ENCODE measurements at places on chromosomes 4 and X.

DNA sequence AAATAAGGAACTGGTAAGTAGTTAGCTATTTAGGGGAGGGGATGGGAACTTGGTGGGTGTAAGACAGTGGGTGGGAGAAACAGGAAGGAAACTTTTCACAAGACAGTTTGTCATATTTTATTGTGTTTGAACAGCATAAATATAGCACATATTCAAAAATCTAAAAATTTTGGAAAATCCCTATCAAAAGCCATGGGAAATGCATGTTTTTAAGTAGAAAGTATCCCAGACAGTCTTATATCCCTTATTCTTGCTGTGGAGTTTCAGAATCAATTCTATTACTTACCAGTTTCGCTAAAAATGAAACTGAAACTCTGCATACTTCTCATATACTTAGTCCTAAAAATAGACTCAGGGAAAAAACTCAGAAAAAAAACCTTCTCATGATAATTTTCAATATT lies 22.3 kb upstream of the RASGEF1B start:
- DNase-seq, result no peak

DNA sequence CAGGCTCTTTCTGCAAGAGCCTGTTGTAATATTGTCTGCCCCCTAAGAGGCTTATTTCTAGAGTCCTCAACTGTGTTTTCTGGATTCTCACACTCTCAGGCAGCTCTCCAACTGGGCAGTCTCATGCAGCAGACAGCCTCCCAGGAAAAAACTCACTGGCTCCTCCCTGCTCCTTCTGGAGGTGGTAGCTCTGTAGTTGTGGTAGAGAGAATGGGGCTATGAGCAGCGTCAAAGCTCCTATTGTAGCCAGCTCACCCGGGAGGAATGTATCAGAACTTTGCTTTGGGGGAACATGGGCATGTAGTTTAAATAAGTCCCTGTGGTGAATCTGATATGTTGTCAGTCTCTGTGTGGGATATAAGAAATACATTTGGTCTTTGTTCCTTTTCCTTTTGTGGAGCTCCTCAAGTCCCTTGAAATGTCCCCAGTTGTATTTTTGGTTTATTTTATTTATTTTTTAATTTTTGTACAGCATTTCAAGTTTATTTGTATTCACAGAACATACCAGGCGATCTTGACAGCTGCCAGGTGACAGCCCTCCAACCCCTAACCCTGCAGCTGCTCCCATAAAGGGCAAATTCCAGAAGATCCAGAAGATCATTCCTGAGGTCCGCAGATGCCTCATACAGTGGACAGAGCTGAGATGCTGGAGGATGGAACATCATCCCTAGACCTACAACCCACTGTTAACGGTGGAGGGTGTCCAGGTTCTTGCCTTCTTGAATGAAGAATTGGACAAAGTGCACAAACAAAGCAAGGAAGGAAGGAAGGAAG lies 45.7 kb downstream of the TRIM61 start:
- DNase-seq, result no peak

DNA sequence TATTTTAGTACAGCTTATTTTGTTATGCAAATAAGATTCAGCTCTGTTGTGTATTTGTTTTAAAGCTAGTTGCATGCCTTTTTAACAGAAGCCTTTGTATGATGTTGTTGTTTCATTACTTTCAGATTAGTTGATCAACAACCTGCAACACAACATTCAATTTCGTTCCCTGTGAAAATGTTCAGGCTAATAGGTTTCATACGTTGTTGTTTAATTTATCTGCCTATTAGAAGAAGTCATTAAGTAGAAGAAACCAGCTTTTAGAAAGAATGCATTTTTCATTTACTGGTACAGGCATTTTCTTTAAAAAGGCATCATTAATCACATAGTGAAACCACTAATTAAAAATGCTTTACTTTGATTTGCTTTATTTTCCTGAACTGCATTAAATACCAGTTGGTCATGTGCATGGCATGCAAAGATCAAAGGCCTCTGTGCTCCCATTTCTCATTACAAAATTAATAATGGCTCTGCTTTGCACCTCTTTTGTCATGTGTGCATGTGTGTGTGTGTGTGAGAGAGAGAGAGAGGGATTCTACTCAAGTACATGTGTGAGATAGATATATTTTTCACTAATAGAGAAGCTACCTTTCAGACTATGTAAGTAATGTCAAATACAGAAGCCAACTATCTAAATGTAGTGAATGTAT lies 29.2 kb upstream of the CTSO start:
- no peak for DNase-seq

DNA sequence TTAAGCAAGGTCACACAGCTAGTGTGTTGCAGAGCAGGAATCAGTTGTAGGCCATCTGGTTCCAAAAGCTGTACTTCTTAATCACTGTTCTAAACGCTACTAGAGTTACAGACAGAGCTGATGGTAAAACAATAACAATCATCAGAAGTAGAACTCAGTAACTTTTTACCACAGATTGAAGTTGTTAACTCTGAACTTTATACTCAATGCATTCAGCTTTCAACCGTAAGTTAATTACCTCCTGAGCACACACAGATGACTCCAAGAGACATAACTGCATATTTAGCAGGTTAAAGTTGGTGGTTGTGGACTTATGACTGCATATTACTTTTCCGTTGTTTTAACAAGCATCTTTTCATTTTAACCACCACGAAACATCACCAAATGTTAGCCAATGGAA lies 127.3 kb downstream of the PRSS12 start:
- DNase-seq, result no peak

GRCh38 chr4:145819853-145820181 lies 118.8 kb downstream of the ZNF827 start:
- DNase-seq, result no peak

DNA sequence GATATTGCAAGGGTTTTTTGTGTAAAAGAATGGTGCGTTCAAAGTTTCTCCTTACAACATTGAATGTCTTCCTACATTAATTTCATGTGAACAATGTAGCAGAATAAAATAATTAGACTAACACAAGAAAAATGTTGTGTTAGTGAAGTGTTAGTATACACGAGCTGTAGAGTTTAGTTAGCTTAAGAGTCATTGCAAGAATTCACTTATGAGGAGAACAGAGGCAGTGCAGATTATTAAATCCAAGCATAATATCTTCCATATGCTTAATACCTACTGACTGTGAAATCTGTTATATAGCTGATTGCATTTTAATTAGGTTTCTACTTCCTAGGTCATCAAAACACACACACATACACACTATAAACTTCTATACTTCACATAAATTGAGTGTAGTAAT lies 959.0 kb downstream of the FAT4 start:
- DNase-seq, result no peak

DNA sequence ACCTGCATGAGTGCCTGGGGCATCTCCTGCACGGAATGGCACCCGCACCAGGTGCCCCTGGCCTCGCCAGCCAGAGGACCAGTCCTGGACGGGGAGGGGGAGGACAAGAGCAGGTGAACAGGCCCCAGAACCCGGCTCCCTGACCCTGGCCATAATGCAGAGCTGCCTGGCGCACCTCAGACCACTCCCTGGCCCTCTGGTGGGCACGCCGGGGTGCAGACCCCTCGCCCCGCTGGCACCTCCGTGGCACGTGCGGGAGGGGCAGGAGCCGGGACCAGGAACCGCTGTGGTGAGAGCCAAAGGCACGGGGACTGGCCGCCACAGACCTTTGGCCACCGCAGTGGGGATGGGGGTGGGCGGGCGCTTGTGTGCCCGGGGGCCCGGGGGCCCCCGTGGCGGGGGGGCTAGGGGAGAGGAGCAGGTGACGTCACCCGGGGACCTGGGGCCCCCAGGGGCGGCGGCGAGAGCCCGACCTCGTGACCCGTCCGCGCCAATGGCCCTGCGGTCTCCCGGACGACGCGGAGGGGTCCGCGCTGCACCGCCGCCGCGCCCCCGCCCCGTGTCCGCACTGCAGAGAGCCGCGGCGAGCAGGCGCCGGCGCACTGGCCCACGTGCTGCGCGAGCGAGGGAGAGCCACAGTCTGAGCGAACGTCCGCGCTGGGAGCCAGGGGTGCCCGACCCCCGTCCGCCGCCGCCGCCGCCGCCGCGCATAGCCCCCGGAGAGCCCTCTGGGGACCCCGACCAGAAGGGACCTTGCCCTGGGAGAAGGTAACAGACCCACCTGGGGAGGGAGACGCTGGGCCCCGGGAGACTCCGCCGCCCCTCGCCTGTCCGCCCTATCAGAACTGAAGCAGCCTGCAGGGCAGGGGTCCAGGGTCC lies at the start of gene PNMA3:
PNMA3 (plus strand) TSS at position 600 of the 879 bp plus-strand sequence. CDS start 586 bp downstream, outside the sequence.
- no peak for DNase-seq

DNA sequence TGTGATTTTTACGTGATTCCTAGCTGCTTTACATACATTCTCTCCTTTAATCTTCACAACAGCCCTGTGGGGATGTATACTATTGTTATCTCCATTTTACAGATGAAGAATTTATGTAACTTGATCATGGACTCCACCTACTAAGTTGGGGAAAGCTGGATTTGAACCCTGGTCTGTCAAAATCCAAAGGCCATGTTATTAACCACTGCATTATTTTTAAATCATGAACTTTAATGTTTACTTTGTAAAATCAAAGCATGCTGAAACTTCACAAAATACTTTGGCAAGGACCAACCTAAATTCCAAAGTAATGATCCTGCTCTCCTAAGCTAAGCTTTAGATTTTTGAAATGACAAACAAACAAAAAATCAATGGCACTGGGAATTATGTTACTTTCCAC lies 26.1 kb downstream of the FAM47E start:
- no peak for DNase-seq

DNA sequence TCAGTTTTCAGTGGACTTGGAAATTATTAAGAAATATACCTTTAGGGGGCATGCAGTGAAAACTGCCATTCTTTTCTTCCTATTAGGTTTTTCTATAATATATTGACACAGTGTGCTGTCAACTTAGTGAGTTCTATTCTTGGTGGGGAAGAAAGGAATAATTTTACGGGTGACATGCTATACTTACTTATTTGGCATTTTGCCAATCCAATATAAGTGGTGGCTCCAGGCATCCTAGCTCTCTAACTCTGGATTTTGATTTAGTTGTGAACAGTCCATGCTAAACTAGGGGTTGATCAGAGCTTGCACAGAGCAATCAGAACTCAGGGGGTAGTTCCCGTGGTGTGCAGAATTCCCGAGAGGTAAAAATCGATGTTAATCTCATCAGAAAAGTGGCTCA lies 277.7 kb upstream of the FTHL17 start:
- no peak for DNase-seq

DNA sequence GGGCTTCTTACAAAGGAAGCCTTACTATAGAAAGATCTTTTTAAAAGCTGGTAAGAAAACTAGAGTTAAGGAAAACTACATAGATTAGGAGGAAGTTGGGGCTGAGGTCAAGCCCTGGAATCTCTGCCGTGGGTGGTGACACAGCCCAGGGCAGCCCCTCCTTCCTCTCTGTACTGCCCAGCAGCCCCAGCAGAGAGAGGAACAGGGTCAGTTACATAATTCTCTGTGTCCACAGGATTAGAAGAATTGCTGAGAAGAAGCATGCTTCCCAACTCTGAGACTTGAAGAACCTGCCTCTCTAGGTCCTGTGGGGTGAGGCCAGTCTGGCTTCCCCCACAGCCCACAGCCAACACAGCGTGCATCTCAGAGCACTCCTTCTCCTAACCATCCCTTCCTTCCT lies 9.2 kb upstream of the ABLIM2 start:
- no peak for DNase-seq

GRCh38 chr4:128256539-128256938 lies 31.1 kb downstream of the PGRMC2 start:
- no peak for DNase-seq

- no peak for DNase-seq
Measured at GRCh38 chr4:141047228-141047884, 85.9 kb downstream of the RNF150 start.

- peak; percentile 60 for DNase-seq
Measured at GRCh38 chrX:17689971-17690409, 47.3 kb upstream of the SCML1 start.

DNA sequence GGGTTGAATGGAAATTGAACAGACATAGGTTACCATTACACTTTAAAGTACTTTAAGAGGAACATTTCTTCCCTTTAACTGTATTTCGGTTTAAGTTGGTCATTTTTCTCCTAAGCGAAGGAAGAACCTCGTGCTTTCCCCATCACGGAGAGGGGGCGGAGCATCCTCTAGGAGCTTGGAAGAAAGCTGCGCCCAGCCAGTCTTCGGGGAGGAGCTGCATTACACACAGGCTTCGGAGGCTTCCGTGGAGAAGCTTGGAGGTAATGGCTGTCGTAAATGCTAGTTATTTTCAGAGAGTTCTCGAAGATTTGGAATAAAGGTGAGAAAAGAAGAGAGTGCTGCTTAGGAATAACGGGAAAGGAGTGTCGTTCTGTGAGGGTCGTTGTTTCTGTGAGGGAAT lies at the start of gene PWWP3B:
PWWP3B (plus strand) TSS at position 199 of the 400 bp plus-strand sequence. CDS start 37,128 bp downstream, outside the sequence.
- no peak for DNase-seq

DNA sequence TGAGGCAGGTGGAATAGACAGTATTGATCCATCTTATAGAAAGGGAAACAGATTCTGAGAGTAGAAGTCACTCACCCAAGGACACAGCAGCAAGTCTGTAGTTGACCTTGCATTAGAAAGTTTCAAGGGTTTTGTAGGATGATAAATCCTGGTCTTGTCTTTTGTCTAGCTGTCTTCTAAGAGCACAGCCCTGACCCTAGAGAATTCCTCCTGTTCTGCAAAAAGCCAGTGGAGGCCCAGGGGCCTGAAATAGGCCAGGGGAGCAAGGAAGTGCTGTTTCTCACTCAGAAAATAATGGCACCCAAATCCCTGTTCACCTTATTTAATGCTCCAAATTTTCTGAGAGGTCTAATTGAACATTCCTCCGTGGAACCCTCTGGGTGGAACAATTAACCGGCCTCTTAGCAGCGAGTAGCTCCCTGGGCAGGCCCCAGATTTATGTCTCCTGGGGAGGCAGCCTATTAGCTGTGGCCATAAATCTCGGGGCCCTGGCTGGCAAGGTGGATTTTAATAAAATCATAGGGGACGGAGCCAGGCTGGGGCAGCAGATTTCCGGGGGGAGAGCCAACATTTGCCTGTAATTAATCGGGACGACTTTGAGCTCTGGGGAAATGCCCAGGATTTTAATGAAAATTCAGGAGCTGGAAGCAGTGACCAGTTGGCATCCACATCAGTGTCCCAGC lies 49.2 kb upstream of the MSX1 start:
- DNase-seq, result no peak

DNA sequence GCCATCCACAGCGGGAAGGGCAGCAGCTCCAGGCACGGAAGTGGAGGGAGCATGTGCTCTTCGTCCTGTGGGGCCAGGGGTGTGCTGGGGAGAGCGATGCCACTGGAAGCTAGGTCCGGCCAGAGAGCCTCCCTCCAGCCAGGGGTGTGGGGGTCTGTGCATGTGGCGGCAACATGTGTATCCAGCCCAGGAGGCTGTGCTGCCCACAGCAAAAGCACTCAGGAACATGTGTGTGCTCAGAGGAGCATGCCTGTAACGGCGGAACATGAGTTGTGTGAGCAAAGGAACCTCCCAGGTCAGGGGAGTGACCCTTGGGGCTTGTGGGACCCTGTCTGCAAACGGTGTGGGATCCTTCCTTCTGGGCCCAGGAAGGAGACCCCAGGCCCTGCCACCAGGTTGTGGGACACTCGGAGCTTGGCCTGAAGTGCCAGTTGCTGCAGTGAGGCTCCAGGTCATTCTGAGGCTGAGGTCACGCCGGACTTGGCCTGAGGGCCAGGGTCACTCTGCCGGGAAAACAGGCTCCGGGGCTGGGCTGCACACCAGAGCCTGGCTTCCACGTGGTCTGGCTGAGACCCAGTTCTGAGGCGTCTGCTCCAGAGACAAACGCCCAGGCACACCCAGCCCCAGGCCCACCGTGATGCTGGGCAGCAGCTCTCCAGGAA lies 37.2 kb downstream of the CPLX1 start:
- DNase-seq, result peak; percentile 56

Measured in activated effector memory CD4-positive, alpha-beta T cell treated with anti-CD3 and anti-CD28 coated beads, Interleukin-2, amount 50 U/mL, for 16 hours (primary cell).